HCT116 (cell line): ENCODE measurements at places on chromosomes 6 and 20. TPM values are rescaled to one million over a fixed set of nuclear protein-coding genes. Genes with fewer than 3 reads are reported as not detected.

Gene EYS
- not detected for total RNA-seq

Gene IMPG1
- not detected for total RNA-seq

Gene GTSF1L
- not detected for total RNA-seq

Gene NHLRC1
- total RNA-seq, result not detected

Gene ZBTB2
- 12.5 TPM for total RNA-seq

GRCh38 chr6:148945301-148946021 lies 198.6 kb downstream of the UST start:
- DNase-seq, result no peak

DNA sequence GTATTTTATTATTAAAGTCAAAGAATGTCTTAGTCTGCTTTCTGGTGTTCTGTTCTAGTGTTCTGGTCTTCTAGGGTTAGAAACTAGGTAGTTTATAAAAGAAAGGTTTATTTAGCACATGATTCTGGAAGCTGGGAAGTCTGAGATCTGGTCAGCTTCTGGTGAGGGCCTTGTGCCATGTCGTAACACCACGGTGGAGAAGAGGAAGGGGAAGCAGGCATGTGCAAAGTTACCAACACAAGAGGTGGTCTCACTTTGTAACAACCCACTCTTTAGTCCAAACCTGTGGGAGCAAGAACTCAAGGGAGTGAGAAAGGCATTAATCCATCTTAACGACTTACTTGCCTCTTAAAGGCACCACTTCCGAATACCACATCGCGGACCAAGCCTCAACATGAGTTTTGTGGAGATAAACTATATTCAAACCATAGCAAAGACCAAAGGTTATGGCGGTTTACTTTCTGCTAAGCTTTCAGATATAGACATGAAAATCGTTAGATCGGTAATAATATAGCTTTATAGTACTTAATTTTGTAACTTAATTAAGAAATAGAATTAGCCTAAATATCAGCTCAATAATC lies 99.4 kb downstream of the NCOA3 start:
- DNase-seq, result no peak

GRCh38 chr20:48538856-48539255 lies 288.9 kb downstream of the PREX1 start:
- no peak for DNase-seq

DNA sequence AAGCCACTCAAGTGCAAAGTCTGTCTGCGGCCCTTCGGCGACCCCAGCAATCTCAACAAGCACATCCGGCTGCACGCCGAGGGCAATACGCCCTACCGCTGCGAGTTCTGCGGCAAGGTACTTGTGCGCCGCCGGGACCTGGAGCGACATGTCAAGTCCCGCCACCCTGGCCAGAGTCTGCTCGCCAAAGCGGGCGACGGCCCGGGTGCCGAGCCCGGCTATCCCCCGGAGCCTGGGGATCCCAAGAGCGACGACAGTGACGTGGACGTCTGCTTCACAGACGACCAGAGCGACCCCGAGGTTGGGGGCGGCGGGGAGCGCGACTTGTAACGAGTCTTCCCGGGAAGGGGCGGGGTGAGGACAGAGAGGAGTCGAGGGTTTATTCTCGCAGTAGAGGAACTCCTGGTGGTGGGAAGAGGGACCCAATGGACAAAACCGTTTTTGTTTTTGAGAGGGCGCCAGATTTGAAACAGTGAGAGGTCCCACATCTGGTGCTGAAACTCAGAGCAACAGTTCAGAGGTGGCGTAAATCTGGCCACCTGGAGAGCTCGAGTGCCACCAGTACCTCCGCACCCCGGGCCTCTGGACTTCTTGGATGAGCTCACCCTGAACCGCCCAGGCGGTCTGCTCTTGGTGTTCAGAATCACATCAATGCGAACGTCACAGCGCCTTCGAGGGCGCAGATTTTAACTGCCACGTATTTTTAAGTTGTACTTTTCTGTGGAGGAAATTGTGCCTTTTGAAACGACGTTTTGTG lies 8.0 kb downstream of the PRDM13 start:
- no peak for DNase-seq

DNA sequence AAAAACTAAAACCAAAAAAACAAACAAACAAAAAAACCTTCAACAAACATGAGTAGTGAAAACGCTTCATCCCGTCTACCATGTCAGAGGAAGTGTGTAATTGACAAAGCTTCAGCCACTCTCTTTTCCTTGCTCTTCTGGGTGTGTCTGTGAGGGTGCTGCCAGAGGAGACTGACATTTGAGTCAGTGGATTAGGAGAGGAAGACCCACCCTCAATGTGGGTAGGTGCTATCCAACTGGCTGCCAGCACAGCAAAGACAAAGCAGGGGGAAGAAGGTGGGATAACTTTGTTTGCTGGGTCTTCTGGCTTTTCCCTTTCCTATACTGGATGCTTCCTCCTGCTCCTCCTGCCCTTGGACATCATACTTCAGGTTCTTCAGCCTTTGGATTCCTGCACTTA lies 145.6 kb downstream of the TASP1 start:
- no peak for DNase-seq
